Mesothelial cell of epicardium (in vitro differentiated cells): ENCODE measurements at places on chromosomes 6 and 20.
A peak's percentile ranks its signal among the peaks of the same experiment; 100 is the strongest.

- DNase-seq: no peak
These were observed 3.8 kb downstream of the RIPOR2 start for GRCh38 chr6:24931718-24932691.

GRCh38 chr6:27867945-27868300 lies 44.3 kb downstream of the OR2B2 start:
- DNase-seq: no peak

GRCh38 chr6:47258724-47259347 lies 50.9 kb downstream of the TNFRSF21 start:
- DNase-seq: no peak

DNA sequence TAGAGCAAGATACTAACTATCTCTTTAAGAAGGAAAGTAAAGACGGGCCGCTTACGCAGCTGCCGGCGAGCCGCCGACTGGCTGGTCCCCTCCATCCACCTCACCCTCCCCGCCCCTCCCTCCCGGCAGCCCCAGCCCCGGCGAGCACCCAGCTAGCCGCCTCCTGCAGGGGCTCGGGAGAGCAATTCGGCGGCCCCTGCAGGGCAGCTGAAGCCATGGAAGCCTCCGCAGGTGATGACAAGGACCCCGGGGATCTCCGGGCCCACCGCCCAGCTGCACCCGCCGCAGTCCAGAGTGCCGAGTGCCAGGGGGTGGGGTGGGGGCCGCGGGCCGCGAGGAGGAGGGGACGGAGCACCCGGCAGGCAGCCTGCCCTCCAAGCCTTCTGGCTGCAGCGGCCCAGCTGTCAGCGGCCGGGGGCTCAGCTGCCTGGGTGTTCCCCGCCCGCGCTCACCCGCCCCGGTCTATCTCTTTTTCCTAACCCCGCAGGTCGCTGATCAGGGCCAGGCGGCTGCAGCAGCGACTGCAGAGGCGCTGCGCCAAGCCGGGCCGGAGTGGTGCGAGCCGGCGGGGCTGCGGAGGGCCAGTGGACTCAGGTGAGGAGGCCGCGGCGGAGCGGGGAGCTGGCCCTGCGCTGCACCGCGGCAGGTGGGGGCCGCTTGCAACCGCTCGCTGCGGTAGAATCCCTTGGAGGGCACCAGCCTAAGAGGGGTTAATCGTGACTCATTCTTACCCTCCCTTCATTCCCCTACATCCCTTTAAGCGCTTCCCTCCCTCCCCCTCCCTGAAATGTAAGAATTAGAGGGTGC lies at the start of gene SNPH:
TSS of gene SNPH (plus strand) at position 128 of the 807 bp plus-strand sequence. CDS start 29,946 bp downstream, outside the sequence.
- peak; percentile 38 for DNase-seq

DNA sequence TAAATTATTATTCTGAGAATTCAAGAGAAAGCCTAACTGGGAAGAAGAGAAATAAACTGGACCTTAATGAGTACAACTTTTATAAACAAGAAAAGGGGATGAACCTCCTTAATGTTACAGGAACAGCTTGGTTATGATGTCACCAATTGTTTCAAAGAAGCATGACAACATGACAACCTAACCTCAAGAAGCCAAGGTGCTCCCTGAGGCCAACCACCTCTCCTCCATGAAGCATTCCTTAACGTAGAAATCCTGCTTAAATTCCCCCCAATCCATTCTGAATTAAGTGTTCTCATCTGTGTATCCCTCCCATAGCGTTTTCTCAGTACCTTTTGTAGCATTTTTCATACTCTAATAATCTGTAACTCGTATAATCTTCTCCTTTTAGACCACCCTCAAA lies 1.7 kb downstream of the HBS1L start:
- DNase-seq: no peak

DNA sequence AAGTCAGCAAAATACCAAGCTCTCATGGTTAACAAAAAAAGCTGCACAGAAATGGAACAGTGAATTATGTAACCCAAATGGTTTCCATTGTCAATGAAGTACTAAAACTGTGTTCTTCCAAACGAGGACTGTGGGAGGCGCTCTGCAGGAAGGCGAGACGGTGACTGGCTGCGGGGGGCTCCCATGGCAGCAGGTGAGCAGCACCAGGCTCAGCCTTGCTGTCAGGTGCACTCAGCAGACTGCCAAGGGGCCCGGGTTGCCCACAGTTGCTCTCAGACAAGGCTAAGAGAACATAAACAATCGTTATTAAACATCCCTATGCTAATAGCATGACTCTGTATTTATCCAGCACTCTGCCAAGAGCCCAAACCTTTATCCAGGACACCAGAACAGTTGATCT lies 630.3 kb upstream of the ARID1B start:
- no peak for DNase-seq

DNA sequence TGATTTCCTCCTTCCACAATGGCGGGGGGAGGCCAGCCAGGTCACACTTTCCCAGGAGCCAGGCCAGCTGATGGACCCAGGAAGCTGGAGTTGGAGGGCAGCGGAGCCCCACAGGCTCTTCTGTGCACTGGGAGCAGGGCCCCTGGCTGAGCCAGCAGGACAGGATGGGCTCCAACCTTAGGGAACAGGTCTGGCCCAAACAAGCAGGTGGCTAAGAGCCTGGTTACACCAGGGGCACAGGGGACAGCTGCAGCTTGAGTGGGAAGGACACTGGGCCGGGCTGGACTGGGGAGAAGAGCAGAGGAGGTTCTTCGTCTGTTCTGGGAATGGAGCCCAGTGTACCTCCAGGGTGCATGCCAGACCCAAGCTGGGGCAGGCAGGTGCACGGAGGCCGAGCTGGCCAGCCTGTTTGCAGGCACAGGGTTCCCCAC lies 102.3 kb downstream of the DLL1 start:
- DNase-seq: no peak
